Activated CD4-positive, alpha-beta T cell treated with anti-CD3 and anti-CD28 coated beads, Interleukin-2, Interleukin-6, amounts not matched to agents 100 ng/mL and 50 ng/mL, durations not matched to agents 16 hours and 8 hours (primary cell): ENCODE measurements at places on chromosomes 2 and 18.
A peak's percentile ranks its signal among the peaks of the same experiment; 100 is the strongest.

GRCh38 chr2:132268977-132269523 lies 107.3 kb upstream of the ANKRD30BL start:
- DNase-seq, result no peak

- DNase-seq, result no peak
These were observed 7.0 kb upstream of the SCTR start for GRCh38 chr2:119531292-119531691.

DNA sequence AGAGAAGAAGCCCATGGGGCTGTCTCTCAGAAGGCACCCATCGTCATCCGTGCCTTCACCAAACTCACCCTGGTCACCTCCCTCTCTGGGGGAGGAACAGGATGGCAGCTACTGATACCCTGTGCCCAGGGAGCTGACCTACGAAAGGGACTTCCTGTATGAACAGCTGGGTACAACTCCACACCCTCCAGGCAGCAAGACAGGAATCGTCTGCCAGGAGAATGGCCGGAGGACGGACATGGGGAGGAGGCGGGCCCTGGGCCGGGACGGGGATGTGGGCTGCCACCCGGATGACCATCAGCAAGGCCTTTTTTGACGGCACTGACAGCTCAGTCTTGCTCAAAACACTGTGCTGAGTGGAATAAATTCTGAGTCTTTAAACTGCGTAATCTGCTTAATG lies 243.6 kb downstream of the HDAC4 start:
- DNase-seq, result no peak

DNA sequence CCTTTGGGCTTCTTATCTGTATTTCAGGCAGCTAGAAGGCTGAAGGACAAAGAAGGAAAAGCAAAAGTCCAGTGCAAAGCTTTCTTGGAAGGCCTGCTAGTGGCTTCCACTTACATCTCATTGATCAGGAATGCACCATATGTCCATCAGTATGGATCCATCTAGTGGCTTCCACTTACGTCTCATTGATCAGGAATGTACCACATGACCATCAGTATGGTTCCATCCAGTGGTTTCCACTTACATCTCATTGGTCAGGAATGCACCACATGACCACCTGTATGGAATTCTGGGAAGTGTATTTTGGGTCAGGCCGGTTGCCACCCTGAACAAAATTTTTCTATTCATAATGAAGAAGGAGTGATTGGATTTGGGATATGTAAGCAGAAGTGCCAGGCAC lies 70.6 kb downstream of the LYPD6 start:
- no peak for DNase-seq

GRCh38 chr2:237616734-237617586 lies 10.4 kb upstream of the LRRFIP1 start:
- no peak for DNase-seq

DNA sequence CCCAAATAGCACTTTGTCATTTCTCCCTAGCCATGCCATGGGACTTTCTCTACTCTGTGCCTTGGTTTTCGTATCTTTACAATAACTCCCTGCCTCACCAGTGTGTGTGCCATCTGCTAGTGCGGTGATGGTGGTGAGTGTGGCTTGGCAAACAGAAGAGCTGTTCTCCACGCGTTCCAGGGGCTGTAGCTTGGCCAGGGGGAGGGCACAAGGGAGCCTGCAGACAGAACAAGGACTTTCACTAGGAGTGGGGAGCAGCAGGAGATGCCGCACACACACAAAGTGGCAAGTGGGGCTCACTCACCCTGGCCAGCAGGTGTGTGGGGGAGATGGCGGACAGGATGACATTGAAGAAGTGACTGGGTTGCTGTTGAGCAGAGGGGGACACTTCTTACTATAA lies 196.9 kb downstream of the HAUS1 start:
- no peak for DNase-seq

GRCh38 chr2:203280428-203281064 lies 41.7 kb downstream of the CYP20A1 start:
- no peak for DNase-seq

GRCh38 chr2:239103125-239104098 lies 255.5 kb downstream of the TWIST2 start:
- no peak for DNase-seq

GRCh38 chr2:121925466-121925865 lies 170.0 kb downstream of the TSN start:
- no peak for DNase-seq

GRCh38 chr2:139798391-139798790 lies 1018.2 kb upstream of the NXPH2 start:
- DNase-seq, result no peak

DNA sequence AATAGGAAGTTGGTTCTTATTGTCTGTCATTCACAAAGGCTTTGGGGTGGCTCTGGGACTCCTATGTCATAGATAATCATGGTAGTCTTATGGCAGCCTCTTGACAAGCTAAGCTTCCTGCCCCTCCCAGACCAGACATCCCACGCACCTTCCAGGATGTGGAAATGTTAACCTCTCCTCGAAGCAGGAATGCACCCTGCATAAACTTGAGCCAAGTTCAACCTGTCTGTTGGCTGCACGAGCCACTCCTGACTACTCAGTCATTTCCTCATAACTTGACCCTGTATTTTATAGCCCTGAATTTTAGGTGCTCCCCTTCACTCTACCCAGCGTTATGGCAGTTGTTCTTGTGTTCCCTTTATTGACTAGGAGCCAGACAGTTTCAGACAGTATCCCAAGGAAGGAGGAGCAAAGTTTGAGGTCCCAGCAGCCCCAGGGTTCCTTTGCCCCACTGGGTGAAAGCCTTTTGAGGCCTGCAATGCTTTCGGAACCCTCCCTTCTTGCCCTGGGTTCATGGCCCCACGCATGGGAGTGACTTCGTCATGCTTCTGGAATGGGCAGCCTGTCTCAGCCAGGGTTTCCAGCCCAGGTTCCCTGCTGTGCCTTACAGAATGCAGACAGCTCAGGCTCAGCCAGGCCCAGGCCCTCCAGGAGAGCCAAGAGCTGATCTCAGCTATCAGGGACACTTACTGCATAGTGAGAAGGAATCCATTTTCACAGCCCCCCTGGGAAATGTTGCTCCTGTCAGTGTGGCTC lies 15.6 kb upstream of the INO80C start:
- DNase-seq, result no peak

DNA sequence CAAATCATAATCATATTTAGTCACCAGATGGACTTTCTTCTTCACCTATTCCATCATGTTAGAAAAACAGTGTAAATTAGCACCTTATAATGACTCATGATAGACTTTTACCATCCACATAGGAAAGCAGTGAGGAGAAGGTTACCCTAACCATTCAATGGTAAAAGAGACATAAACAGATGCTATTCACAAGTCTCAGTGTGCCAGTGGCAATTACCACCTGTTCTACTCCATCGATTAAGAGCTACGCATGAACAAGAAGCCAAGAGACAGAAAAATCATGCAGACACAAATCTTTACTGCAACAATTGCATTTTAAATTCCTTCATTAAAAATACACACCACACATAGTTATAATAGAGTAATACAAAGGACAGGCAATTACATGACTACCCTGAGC lies 106.7 kb upstream of the CHAC2 start:
- DNase-seq, result no peak

DNA sequence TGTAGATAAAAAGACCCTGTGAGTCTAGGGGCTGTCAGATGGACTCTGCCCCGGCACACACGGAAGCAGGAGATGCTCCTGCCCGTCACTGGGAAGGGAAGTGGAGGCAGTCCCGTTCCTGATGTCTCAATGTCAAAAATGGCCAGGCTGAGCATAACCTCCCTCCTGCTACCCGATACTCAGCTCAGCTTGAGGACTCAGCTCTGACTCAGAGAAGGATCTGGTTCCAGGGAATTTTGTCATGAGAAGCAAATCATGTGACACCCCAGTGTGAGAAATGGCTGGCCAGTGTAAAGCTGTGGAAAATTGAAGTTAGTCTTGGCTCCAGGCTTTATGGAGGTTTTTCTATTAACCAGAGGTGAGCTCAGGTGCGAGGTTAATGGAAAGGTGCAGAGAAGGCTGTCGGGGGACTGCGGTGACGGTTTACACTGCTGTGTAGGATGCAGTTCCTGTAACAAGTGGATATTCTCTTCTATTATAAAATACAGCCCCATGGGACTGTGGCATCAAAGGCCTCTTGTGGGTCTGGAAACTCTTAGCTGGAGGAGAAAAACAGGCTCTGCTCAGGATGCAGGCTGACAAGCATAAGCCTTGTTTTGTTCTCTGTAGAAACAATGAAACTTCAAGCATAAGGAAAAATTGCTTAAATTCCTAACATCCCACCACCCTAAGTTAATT lies 24.7 kb upstream of the AGAP1 start:
- no peak for DNase-seq

DNA sequence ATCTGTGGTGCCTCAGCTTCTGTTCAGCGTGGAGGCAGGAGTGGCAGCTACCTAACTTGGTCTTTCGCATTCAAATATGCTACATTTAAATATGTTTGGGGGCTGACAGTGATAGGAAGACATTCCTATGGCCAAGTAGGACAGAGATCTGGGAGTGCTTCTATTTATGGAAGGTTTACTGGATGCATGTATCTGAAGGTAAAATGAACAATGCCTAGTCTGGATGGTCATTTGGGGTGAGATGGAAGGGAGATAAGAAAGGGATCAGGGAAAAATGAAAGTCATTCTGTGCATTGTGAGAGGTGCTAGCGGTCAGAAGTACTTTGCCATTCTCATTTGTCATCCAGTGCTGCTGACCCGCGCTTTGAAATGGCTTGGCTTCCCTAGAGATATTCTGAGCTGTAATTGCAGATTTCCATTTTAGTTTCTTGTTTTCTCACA lies 300.9 kb upstream of the FBXO11 start:
- DNase-seq, result no peak

DNA sequence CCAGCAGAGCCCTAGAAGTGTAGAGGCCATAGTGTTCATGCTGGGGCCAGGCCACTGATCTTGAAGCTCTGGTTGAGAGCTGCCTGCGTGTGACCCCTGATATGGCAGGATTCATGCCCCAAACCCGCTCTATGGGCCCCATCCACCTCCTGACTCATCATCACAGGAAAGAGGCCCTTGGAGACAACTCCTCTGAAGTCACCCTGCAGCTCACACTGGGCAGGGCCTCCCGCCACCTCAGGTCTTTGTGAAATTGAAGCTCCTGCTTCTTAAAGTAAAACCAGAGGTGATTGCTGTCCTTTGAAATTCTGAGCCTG lies 12.0 kb upstream of the TUBB6 start:
- no peak for DNase-seq

DNA sequence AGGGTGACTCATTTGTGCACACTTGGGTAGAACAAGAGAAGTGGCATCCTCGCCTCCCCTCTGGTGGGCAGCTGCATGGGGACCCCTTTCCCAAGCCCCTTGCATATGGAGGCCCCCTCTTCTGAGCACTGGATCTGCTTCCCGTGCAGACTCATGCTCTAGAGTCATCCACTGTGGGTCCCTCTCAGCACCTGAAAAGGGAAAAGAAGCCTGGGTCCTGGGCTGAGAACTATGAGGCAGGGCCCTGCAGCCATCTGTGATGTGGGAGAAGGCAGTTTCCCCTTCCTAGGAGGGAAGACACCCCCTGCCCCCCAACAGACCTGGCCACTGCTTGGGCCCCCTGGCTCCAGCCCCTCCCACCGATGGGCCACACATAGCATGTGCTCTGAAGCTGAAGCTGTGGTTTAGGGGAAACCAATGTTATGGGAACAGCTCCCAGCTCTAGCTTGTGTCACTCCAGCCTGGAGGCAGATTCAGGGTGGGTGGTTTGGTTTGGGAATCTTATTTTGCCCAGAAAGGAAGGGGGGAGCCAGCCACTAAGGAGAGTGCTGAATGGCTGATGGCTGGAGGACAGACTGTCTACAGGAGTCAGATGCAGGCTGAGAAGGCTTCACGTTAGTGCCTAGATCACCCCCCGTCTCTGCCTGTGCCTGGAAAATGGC lies 172.8 kb downstream of the GLI2 start:
- DNase-seq, result no peak

- DNase-seq, result peak; percentile 16
These were observed 847 bp downstream of the HOXD8 start for GRCh38 chr2:176130147-176130956.

DNA sequence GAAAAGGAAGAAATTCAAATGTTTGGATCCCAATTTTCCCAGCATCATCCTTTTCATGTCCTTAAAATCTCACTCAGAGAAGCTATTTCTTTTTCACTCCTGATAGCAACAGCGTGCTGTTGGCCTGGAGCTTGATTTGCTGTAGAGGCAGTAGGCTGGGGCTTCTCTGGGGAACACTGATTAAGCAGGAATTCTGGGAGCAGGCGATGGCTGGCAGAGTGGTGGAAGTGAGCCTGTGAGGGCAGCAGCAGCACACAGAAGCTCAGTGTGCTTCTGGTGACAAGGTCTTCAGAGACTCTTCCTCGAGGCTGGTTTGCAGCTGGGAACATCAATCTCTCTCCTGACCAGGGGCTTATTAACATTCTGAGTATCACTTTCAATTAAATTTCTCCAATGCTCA lies 284.6 kb downstream of the DPP10 start:
- DNase-seq, result no peak

DNA sequence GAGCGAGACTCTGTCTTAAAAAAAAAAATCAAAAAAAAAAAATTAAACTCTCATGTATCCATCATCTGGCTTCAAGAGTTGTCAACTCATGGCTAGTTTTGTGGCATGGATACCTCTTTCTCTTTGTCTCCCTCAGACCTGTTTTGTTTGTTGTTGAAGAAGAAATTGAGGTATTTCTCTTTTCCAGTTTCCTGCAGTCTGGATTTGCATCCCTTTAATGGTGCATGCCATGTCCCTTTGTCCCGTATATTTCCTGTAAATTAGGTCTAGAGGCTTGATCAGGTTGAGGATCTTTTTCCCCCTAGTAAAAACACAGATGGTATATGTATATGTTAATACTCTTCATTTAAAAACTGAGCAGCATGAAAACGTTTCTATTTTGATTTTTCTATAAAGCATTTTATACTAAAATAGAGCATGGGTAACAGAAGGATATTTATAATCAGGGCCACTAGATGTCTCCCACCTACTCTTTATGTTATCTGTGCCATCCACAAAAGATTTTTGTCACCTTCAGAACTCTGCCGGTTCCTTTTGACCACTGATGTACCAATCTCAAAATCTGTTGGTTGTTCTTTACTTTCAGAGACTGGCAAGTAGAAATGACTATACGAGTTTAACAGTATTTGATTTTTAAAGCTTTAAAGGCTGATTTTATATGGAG lies 80.1 kb downstream of the GALNT1 start:
- no peak for DNase-seq

- DNase-seq, result no peak
These were observed 1.4 kb downstream of the DOK6 start for GRCh38 chr18:69401972-69402532.

DNA sequence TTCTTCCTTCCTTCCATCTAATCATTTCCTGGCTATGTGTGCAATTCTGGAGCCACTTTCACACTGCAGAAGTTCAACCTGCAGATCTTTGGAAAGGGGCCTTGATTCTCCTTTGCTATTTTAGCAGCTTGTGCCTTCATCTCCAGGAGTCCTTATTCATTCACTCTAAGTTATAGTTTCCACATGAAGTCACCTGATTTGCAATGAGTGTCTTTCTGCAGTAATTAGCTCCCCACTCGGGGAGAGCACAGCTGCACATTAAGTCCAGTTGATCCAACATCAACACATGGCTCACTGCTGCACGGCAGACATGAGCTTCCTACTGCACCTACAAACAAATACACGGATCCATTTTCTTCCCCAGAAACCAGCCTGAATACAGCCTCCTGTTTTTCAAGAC lies 323.1 kb upstream of the TNP1 start:
- DNase-seq, result no peak
